Neural crest cell (in vitro differentiated cells): ENCODE measurements at places on chromosomes 5 and 9. TPM values are rescaled to one million over a fixed set of nuclear protein-coding genes. Genes with fewer than 3 reads are reported as not detected.

- H3K27me3 ChIP-seq = no peaks in the 10 kb centered on the region
- no peak overlapping the region for H3K27ac ChIP-seq
- DNase-seq = no peak
- H3K4me3 ChIP-seq = no peak overlapping the region
- no peaks in the 10 kb centered on the region for H3K4me1 ChIP-seq
- no peaks in the 10 kb centered on the region for H3K36me3 ChIP-seq
Measured at GRCh38 chr5:132083071-132083678, 9.6 kb downstream of the CSF2 start.

DNA sequence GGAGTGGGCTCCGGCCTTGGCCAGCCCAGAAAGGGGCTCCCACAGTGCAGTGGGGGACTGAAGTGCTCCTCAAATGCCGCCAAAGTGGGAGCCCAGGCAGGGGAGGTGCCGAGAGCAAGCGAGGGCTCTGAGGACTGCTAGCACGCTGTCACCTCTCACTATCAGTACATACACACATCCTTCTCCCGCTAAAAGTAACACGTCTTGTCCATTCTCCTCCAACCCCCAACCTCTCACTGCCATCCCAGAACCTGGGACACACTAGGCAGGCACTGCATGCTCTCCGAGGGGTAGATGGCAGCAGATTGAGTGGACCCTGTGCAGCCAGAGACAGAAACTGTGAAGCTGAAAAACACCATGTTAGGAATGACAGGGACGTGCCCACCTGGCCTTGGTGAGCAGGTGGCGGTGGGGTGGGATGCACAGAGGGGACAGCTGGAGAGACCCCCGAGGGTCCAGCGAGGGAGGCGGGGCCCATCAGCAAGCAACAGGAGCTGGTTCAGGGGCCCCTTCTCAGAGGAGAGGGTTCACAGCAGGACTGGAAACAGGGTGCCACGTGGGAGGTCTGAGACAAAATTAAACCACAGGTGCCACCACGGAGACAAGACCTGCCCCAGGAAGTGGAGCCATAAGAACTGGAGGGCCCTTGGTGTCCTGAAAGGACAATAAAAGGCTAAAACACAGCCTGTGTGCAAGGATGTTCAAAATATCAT lies 16.9 kb downstream of the SEMA4D start:
- no peak overlapping the region for H3K27ac ChIP-seq
- H3K27me3 ChIP-seq = no peaks in the 10 kb centered on the region
- H3K36me3 ChIP-seq = peaks cover 14% of the 10 kb centered on the region
- no peak for DNase-seq
- H3K4me1 ChIP-seq = peaks cover 40% of the 10 kb centered on the region
- H3K4me3 ChIP-seq = no peak overlapping the region

DNA sequence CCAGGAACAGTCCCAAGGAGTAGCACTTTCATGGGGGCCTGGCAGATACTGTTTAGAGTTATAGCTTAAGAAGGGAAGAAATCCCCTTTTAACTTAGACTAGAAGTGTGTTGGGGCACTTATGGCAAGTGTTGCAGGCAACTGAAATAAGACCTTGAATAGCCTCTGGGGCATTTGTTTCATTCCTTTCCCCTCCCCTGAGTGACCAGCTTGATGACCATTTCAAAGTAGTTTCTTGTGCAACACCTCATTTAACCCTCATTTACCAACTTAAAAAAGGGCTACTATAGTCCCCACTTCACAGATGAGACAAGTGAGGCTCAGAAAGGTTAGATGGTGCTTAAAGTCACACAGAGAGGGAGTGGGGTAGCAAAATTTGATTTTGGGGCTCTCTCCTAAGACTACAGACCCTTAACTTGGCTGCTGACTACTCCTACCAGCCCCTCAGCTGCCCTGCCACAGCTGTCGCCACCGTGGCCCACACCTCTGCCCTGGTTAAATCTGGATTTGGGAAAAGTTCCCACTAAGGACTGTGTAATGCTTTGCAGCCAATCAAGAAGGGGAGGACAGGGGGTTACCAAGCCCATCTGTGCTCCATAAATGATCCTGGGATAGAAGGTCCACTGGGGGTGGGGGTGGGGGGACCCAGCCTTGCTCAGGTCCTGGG lies 5.5 kb downstream of the PDLIM4 start:
- no peak overlapping the region for H3K27ac ChIP-seq
- no peak for DNase-seq
- H3K27me3 ChIP-seq = no peaks in the 10 kb centered on the region
- no peak overlapping the region for H3K4me3 ChIP-seq
- peaks cover 12% of the 10 kb centered on the region for H3K36me3 ChIP-seq
- peaks cover 74% of the 10 kb centered on the region for H3K4me1 ChIP-seq

DNA sequence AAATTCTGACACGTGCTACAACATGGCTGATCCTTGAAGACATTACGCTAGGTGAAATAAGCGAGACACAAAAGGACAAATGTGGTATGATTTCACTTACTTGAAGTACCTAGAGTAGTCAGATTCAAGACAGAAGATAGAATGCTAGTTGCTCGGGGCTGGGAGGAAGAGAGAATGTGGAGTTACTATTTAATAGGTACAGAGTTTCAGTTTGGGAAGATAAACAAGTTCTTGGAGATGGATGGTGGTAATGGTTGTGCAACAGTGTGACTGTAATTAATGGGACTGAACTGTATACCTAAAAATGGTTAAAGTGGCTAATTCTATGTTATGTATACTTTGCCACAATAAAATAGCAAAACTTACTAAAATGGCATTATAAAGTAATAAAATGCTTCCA lies 34.4 kb downstream of the PAM start:
- H3K4me1 ChIP-seq = peaks cover 16% of the 10 kb centered on the region
- H3K4me3 ChIP-seq = no peak overlapping the region
- H3K36me3 ChIP-seq = peaks cover under 1% of the 10 kb centered on the region

- no peaks in the 10 kb centered on the region for H3K27me3 ChIP-seq
- no peak for DNase-seq
- peaks cover 16% of the 10 kb centered on the region for H3K4me1 ChIP-seq
- H3K27ac ChIP-seq = no peak overlapping the region
Measured at GRCh38 chr5:67176936-67177335, 19.7 kb downstream of the CD180 start.

- H3K4me1 ChIP-seq = peaks cover 11% of the 10 kb centered on the region
- H3K27ac ChIP-seq = no peak overlapping the region
- H3K4me3 ChIP-seq = no peak overlapping the region
- no peak for DNase-seq
Measured at GRCh38 chr5:147327421-147327820, 92.6 kb downstream of the STK32A start.

The SARDH gene
- total RNA-seq = 4.5 and 4.6 TPM in 2 replicates

- peaks cover 4% of the 10 kb centered on the region for H3K4me1 ChIP-seq
- no peak for DNase-seq
- peaks cover 19% of the 10 kb centered on the region for H3K27me3 ChIP-seq
- no peaks in the 10 kb centered on the region for H3K36me3 ChIP-seq
- no peak overlapping the region for H3K27ac ChIP-seq
Measured at GRCh38 chr5:135218790-135219568, 180.1 kb downstream of the MACROH2A1 start.
